ENCODE measurements at places on chromosomes 12 and 14.

DNA sequence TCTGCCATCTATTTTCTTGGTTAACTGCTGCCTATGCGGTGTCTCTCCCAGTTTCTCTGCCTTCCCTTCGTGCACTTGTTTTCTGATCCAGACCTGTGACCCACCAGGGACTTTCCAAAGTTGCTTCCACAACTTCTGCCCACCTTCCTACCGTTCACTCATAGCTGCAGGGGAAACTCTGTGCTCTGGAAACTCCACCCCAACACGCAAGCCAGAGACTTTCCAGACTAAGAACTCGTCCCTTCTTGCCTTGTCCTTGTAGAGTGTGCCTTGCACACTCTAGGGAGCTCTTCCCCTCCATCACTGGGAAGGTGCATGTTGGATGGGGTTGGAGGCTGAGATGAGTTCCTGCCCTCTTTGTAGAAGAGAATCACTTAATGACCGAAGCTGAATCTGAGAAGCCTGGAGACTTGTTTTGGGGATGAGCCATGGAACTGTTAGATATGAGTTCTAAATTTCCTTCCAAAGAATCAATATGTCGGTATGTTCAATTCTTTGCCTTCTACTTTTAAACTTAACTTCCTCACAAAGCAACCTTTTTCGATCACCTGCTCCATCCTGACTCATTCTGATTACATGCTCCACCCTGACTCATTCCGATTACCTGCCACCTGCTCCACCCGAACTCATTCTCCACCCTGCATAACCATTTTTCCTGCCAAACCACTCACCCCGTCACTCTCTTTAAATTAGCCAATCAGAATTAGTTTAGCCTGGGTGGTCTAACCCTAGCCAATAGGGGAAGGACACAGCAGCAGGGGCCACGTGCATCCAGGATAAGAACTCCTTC is 82.1 kb upstream of the CAPRIN2 start:
- DNase-seq: no peak

- DNase-seq: no peak
Observed at GRCh38 chr14:100225169-100225568, 13.8 kb upstream of the YY1 start.

- DNase-seq: peak; percentile 20
Observed at GRCh38 chr12:6533653-6533922, 729 bp upstream of the GAPDH start.

- peak; percentile 39 for DNase-seq
Observed at GRCh38 chr14:106691601-106692291, 1165.4 kb downstream of the TMEM121 start.

DNA sequence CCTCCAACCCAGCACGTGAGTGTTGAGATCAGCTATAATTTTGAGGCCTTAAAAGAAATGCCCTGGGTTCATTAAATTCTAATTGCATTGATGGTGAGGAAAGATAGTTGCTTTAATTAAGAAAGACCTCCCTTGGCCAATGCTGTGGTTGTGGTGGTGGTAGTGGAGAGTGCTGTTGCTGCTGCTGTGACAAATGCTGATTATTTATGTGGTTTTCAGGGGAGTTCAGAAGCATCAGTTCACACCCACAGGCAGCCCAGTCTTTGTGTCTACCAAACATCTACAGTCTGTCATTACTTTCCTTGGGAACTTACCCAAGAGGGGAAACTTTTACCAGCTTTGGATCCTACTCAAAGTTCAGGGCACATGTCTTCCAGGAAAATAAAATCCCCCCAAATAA is 178.4 kb upstream of the PARP11 start:
- no peak for DNase-seq

DNA sequence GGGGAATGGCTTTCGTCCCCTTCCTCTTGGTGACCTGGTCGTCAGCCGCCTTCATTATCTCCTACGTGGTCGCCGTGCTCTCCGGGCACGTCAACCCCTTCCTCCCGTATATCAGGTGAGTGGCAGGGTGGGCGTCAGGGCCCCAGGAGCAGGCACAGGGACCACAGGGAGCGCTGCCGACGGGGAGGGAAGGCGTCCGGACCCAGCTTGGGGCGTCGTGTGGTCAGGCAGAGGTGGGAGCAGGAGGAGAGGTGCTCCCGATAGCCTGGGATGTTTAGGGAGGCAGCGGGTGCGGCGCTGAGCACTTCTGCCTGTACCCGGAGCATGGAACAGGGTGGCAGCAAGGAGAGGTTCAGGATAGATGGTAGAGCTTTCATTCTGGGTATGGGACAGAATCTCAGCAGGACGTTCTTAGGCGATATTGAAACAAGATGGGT is 444 bp downstream of the DRAM1 start:
- DNase-seq: no peak

- no peak for DNase-seq
Observed at GRCh38 chr12:29726321-29726692, 57.4 kb downstream of the TMTC1 start.

DNA sequence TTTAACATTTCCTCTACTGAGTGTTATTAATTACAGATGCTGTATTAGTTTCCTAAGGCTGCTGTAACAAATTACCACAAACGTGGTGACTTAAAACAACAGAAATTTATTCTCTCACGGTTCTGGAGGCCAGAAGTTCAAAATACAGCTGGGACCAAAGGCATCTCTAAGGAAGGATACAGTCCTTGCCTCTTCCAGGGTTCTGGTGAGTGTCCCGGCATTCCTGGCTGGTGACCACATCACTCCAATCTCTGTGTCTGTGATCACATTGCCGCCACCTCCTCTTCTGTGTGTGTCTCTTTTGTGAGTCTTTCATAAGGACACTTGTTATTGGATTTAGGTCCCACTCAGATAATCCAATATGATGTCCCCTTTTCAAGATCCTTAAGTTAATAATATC is 85.1 kb upstream of the CCDC198 start:
- DNase-seq: no peak

GRCh38 chr12:8819666-8819980 is 2.8 kb upstream of the A2ML1 start:
- no peak for DNase-seq

- no peak for DNase-seq
Observed at GRCh38 chr14:68168460-68169109, 349.0 kb downstream of the RAD51B start.

- no peak for DNase-seq
Observed at GRCh38 chr12:130014485-130014807, 110.6 kb upstream of the TMEM132D start.

DNA sequence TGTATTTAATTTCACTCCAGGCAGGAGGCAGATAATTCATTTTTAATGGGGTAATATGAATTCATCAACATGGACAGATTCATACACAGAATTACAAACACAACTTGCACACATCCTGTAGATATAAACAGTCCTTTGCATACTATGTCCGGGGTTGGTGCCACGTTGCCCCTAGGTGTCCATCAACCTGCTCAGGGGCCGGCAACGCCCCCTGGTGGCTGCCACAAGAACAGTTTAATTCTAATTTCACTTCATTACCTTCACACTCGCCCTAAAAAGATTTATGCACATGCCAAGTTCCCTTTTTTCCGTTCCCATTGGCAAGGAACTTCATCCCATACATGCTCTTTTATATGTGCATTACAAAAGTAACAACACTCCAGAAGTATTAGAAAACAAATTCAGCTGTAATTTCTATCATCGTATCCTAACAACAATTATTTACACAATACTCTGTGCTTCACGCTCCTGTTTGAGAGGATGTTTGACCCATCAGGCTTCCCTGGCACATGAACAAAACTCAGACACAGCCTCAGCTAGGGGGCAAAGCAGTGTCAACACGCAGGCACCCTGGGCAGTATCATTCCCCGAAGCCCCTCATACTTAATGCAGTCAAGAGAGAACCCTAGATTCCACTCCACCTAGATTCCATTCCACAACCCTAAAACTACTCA is 15.5 kb downstream of the MANSC1 start:
- peak; percentile 4 for DNase-seq

- DNase-seq: no peak
Observed at GRCh38 chr12:120321382-120322202, 6.0 kb downstream of the PLA2G1B start.

DNA sequence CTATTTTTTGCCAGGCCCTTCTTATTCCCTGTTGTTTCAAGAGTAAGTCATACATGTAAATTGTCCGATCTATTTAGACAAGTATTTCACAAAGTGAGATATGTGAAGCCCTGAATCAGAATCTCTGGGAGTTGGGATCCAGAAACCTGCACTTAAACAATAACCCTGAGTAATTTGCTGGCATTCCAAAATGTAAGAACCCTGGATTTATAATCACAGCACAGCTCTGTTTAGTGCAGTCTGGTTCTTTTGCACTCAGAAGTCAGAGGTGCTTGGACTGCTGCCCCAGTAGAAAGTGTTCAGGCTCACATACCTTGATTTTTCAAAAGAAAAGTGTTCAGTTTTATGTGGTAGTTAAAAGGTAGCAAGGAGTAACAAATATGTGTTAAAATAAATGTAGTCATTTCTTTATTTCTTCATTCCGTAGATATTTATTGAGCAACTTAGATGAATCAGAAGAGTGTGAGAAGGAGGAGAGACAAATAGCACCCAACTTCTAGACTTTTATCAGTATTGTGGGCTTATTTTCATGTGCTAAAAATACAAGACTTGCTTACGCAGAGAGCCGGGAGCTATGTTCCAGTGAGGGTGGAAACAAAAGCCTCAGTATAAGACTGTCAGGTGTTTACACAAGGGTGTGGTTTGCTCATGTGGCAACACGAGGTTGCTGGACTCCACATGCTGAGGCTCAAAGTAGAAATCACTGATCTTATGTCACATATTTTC is 70.1 kb downstream of the SYNE2 start:
- DNase-seq: no peak

GRCh38 chr14:52961060-52961639 is 10.3 kb upstream of the FERMT2 start:
- peak; percentile 30 for DNase-seq

DNA sequence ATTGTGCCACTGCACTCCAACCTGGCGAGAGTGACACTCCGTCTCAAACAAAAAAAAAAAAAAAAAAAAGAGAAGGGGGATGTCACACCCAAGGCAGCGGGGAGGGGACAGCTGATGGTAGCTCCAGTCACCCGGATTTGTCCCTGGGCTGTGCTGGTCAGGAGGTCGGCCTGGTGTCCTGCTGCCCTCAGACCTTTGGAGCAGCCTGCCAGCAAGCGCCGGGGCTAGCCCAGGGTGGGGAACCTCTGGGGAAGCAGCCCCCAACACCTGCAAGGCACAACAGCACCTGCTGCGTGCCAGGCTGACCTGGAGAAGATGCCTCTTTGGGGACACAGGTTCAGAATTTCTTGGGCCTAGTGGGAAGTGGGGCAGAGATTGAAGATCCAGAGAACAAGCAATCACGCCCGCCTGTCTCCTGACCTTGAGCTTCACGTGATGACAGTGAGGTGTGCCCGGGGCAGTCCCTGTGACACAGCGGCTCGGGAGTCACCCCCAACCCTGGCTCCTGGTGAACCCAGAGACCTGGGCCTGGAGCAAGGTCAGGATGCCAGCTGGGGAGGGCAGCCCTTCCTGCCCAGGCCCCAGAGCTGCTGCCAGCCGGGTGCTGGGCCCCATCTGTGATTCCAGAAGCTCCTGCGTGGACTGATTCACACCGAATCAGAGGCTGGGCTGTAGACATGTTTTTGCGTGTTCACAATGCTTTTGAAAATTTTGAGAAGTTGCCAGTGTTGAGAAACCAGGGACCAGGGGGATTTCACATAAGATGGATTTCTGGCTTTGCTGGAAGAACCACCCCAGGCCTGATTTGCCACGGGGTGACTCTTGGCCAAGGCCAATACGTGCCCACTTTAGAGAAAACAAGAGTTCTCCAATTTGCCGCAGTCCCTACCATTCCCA is 66.4 kb downstream of the RFLNA start:
- no peak for DNase-seq

DNA sequence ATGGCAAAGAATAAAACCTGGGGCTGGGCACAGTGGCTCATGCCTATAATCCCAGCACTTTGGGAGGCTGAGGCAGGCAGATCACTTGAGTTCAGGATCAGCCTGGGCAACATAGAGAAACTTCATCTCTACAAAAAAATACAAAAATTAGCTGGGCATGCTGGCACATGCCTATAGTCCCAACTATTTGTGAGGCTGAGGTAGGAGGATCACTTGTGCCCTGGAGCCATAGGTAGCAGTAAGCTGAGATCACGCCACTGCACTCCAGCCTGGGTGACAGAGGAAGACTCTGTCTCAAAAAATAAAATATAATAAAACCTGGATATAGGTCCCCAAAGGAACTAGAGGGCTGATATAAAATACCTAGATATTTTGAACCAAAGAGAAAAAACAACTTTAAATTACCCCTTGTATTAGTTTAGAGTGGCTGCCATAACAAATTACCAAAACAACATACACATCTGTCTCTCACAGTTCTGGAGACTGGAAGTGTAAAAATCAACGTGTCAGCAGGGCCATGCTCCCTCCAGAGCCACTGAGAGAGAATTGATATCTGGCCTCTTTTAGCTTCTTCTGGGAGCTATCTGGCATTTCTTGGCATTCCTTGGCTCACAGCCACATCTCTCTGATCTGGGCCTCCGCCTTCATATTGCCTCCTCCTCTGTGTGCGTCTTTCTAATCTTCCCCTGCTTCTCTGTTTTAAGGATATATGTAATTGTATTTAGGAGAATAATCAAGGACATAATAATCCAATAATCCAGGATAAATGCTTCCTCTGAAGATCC is 47.9 kb upstream of the ATF7IP start:
- no peak for DNase-seq

GRCh38 chr12:12916135-12916944 is 25.0 kb downstream of the GPRC5A start:
- DNase-seq: peak; percentile 88

- DNase-seq: no peak
Observed at GRCh38 chr12:11580125-11580751, 69.2 kb upstream of the ETV6 start.

GRCh38 chr12:9389796-9390195 is 181.6 kb upstream of the PZP start:
- no peak for DNase-seq

GRCh38 chr14:76870166-76870565 is 44.0 kb downstream of the LRRC74A start:
- no peak for DNase-seq

DNA sequence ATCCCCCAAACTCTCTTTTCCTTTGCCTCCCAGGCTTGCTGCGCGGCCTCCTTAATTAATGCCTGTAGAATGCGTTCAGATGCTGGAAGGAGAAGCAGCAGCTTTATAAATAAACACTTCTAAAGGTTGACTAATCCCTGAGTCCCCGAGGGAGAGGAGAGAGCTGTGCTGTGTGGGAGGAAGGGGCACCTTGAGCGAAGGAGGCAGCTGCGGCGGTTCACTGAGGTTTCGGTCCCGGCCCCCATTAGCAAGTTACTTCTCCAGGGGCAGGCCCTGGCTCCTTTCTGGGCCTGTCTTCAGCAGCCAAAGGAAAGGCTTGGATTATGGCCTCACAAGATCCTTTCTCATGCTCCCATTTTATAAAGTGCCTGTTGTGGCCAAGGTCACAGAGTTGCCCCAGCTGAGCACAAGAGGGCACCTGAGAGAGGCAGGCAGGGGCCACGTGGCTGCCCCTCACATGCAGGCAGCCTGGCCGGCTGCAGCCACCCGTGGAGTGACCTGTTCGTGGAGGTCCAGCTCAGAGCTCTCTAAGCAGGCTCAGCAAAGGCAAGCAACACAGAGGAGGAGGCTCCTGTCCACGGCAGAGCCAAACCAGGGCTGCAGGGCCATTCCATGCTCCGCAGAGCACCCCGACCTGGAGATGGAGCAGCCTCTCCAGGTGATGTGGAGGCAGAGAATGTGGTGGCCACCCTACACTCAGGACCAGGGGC is 15.0 kb upstream of the CACNA2D4 start:
- no peak for DNase-seq

- no peak for DNase-seq
Observed at GRCh38 chr12:41467591-41468325, 279.6 kb downstream of the PDZRN4 start.

Measured in stimulated activated naive CD4-positive, alpha-beta T cell (primary cell).